ENCODE measurements at places on chromosomes 2 and 18.

DNA sequence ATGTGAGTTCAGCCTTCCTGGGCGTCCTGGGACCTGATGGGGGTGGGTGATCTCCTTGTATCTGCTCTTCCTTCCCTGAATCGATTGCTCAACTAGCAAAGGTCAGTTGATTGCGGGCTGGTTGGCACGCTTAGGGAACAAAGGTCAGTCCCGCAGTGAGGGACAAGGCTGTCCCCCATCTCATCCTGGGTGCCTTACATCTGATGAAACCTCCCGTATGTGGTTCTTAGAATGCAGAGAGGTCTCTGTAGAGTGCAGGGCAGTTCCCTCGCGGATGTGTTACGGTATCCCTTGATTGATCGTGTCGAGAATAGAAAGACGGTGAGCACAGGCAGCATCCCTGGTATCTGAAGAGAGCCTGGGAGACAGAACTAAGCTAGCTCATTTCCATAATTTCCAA, 56.4 kb upstream of the RBM44 start:
- DNase-seq = no peak

DNA sequence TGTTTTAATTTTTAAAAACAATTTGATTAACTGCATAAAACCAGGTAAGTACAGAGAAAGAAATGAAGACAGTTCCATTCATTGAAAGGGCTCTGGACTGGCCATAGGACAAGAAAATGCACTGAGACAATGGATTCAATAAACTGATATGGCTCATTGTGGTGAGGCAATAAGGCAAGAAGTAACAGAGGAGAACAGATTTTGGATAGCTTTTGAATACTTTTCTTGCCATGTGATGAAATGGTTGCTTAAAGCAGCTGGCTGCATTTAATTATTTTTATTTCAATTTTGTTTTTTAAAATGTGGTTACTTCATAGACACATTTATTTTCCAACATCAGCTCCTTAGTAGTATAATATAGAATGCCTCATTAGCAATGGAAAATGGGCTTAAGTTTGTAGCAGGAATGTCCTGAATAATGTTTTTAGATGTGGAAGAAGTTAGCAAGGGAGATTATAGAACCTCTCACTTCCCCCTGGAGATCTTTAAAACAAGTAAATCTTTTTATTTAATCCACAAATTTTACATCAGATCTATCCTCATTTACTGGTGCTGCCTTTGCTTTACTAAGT, 646.9 kb upstream of the ZEB2 start:
- no peak for DNase-seq

DNA sequence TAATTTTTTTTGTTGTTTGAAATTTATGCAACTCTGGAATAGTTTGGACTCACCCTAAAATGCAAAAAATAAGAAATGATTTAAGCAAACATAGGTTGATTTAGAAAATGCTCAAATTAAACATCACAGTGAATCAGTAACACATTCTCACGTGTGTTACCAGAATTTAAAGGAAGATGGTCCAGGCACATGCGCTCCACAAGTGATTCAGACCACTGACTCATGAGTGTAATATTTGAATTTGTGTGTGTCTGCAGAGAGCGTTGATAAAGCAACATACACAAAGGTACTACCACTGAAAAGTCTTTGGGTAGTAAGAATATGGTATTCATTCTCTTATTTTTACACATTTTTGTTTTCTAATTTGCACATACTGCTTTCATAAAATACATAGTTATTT, 7.9 kb downstream of the SS18 start:
- DNase-seq = no peak

GRCh38 chr2:6923319-6923718, 6.1 kb downstream of the RNF144A start:
- DNase-seq = no peak

GRCh38 chr2:120204022-120204405, 19.2 kb downstream of the TMEM185B start:
- no peak for DNase-seq

DNA sequence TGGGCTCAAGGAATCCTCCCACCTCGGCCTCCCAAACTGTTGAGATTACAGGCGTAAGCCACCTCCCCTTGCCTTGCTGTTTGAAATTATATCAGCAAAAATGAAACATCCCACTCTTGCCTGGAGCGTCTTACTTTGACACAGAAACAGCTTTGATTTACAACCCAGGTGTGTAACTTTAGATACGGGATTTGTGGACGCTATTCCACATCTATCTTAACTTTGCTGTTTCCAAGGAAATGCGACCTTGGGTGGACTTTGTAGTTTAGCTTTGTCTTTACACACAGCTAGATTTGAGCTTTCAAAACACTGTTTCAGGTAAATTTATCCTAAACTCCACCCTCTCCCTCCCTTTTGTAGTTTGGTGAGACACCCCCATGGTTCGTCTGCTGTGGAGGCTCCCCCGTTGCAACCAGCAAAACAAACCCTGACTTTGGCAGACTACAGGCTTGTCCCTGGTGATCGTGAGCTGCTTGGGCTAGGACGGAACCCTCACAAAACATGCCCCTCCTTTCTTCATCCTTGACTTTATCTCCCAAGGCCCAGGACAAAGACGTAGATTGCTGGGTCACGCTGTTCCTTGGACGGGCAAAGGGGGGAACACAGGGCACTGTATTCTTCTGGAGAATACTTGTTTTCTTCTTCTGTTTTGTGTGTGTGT, 5.5 kb upstream of the MSH6 start:
- no peak for DNase-seq

DNA sequence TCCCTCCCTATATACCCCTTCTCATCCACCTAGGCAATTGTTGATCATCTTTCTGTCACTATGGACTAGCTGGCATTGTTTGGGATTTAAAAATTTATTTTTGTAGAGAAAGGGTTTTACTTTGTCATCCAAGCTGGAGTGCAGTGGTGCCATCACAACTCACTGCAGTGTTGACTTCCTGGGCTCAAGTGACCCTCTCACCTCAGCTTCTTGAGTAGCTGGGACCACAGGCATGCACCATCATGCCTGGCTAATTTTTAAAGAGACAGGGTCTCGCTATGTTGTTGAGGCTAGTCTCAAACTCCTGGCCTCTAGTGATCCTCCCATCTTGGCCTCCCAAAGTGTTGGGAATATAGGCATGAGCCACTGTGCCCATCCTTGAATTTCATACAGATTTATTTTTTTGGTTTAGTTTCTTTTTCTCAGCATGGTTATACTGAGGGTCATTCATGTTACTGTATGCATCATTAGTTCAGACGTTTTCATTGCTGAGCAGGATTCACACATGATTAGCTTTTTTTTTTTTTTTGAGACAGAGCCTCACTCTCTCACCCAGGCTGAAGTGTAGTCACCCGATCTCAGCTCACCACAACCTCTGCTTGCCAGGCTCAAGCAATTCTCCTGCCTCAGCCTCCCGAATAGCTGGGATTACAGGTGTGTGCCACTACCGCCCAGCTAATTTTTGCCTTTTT, 8.6 kb upstream of the PCARE start:
- no peak for DNase-seq

GRCh38 chr2:17355608-17356329, 162.5 kb downstream of the RAD51AP2 start:
- DNase-seq = no peak

- no peak for DNase-seq
Observed at GRCh38 chr2:43593254-43593653, 2.6 kb downstream of the THADA start.

DNA sequence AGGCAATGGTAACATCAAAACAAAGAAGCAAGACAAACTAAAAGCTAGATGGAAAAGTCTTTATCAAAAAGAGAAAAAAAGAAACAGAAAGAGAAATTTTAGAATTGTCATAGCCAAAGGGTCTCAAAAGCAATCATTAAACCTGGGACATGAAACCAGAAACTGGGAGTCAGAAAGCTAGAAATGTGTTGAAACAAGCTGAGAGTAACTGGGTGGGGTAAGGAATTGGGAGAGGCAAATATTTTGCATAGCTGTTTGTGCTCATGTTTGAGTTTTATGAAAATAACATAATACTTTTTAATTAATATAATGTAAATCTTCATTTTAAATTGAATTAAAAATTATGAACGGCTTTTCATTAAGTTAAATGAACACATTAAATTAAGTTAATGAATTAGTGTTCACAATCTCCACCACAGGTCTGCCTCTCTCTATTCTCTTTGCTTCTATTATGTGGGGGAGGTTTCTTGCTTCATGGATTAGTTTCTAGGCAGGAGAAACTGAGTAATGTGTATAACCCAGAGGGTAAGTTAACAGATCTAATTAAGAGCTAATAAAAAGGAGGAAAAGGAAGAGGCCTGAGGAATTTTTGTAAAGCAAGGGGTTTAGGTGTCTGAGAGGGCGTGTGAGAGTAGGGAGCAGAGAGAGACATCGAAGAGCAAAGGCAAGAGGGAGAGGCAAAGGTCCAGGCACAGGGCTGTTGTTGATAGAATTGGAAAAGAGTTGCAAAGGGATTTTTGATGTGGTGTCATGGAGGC, 20.0 kb upstream of the SERPINB2 start:
- DNase-seq = no peak

DNA sequence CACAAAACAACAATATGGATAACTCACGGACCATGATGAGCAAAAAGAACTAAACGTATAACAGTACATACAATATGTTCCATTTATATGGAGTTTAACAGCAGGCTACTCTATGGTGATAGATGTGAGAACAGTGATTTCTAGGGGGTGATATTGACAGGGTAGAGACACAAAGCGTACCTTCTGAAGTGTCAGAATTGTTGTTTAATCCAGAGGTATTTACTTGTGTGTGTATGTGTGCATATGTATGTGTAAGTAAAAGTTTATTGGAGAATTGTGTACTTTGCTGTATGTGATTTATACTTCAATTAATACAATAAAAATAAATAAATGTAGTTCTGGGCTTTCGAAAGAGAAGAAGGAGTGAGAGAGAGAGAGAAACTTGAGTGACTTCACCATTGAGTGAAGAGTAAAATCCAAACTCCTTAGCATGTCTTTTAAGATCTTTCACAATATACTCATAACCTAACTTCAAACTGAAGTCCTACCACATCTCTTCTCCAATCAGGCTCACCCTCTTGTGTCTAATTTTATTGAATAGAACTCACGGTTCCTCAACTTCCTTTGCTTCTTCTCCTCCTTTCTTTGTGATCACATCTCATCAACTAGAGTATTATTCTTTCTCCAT, 126.0 kb upstream of the KLF7 start:
- DNase-seq = no peak

DNA sequence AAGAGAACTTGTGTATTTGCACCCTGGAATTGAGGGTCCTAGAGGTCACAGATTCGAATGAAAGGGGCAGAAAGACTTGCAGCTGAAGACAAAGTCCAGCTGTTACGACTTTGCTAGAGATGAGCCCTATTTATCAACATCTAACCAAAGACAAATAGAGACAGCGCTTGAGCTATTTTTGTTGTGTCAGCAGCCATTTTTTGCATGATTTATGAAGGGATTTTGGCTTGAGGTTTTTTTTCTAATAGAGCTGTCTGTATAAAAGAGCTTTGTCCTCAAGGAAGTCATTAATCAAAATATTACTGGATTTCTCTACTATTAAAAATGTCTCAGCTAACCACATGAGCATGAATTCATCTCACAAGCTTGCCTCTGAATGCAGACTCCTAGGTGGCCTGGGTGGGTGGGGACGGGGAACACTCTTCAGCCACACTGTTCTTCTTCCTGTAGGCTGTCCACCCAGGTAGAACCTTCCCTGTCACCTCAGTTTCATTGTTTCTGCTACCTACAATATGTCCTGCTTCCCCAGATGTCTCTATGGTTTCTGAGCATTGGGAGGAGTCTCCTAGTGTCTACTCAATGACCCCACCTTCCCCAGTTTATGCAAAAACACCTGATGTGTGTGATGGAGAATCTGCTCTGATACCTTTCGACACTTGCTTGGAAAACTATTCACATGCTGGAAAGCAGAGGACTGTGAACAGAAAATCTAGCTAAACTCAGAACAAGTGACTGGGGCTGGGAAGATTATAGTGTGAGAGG, 7.2 kb upstream of the CD226 start:
- no peak for DNase-seq

DNA sequence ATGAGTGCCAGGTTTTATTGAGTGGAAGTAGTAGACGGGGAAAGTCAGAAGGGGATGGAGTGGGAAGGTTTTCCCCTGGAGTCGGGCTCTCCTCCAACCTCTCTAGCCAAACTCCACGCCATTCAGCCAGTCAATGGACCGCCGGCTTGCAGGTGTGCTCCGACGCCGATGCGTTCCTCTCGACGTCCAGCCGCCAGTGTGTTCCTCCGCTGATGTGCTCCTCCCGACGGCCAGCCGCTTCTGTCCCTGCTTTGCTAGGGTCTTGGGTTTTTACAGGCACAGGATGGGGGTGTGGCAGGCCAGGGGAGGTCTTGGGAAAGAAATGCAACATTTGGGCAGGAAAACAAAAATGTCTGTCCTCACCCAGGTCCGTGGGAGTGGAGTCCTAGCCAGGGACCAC, 94.3 kb upstream of the TEX51 start:
- DNase-seq = no peak

DNA sequence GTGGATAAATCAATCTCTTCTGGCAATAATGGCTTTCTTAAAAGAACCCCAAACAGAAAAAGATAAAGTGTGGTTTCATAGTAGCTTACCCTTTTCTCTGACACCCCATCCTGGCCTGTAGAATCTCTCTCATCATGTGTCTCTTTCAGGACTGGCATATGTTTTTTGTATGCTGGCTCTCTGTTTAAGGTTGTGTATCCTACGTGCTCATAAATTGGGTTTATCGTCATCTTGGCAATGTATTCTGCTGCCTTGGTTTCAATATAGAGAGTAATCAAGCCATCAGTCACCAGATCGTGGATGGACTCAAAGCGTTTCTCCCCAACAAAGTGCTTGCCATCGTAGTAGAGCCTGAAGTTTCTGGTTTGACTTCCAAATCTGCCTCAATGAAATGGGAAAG, 113.5 kb upstream of the CHRNA1 start:
- no peak for DNase-seq

DNA sequence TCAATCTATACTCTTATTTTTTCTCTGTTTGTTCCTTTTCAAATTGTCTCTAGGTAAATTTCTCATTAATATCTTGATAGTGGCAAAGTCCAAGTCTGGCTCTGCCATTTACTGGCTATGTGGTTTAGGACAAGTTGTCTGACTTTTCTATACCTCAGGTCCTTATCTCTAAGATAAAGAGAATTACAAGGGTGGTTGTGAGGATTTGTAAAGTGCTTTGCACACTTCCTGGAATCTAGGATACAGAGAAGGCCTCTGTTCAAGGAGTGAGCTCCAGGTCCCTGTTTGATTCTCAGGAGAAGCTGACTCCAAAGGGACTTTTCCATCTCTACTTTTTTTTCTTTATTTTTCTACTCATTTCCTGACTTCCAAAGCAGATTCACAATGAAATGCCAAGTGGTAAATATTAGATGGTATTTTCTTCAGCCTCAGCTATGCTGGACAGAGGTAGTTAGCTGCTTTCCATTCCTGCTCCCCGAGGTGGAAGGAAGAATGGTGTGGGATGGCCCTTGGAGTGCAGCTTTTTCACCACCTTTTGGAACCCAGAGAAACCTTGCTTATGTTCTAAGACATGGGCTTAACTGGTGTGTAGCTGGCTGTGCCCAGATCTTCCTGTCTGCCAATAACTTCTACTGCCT, 90.5 kb downstream of the GALNT1 start:
- no peak for DNase-seq

- no peak for DNase-seq
Observed at GRCh38 chr18:77147418-77147852, 14.9 kb upstream of the MBP start.
